Tongue (tissue), 3 donors: ENCODE measurements at places on chromosomes 7 and 10. TPM values are rescaled to one million over a fixed set of nuclear protein-coding genes. Genes with fewer than 3 reads are reported as not detected.

- no peak for DNase-seq
Measured at GRCh38 chr10:113341138-113341537, 211.7 kb upstream of the HABP2 start.

DNA sequence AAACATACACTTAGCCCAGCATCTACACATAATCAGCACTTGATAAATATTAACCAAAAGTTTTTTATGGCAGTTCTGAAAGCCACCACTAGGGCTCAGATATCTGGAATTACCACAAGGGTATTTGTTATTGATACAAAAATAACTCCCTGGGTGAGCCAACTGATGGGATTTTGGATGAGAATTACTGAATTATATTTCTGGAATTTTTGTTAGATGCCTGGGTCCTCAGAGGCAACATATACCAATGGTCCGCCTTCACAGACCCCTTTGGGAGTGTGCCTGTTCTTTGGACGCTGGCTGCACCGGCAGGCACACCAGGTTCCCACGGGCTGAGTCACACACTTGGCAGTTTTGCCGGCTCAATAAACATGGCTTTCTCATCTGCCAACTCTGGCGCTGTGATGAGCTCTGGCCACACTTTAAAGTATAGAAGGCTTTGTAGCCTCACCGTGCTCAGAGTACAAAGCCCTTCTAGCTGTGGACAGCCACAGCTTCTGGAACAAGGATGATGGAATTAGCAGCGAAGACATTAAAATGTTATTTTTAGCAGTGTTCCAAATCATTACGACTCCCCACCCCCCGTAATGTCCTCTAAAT is 24.5 kb upstream of the EEPD1 start:
- DNase-seq = peak; percentile 64

Gene ELOVL3
- total RNA-seq = not detected

DNA sequence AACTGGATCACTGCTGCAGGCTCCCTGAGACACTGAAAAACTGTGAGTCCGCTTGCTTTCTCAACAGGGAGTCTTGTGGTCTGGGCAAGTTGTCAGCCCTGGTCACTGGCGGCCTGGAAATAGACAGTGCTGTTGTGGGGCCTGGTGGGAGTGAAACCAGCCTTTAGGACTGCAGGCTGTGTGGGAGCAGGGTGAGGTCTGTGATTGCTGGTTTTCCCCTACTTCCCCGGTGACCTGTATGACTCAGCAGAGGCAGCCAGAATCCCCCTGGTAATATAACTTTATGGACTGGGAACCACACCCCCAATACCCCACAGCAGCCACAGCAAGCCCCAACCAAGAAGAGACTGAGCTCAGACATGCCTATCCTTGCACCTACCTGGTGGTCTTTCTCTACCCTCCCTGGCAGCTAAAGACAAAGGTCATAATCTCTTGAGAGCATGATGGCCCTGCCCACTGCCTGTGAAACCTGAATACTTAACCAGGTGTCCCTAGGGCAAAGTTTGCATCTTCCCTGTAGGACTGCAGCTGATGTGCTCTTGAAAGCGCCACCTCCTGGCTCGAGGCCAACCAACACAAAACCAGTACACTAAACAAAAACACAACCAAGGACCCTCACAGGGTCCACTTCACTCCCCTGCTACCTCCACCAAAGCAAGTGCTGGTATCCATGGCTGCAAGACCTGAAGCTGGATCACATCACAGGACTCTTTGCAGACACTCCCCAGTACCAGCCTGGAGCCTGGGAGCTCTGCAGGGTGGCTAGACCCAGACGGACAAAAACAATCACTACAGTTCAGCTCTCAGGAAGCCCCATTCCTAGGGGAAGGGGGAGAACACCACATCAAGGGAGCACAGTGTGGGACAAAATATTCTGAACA is 7.2 kb upstream of the ADAM22 start:
- DNase-seq = no peak

- DNase-seq = no peak
Measured at GRCh38 chr10:94005050-94005449, 11.3 kb downstream of the PLCE1 start.

DNA sequence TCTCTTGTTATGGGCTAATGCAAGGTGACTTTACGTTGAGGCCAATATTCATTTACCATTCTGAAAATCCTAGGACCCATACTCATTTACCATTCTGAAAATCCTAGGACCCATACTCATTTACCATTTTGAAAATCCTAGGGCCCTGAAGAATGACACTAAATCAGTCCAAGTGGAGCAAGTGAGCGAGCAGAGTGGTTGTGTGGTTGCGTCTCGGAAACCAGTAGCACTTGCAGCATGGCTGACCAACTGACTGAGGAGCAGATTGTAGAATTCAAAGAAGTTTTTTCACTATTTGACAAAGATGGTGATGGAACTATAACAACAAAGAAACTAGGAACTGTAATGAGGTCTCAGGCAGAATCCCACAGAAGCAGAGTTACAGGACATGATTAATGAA is 6.9 kb downstream of the SAR1A start:
- DNase-seq = no peak

GRCh38 chr10:6164271-6165095 is 38.2 kb upstream of the PFKFB3 start:
- no peak for DNase-seq
